ENCODE measurements at places on chromosomes 2 and 18. TPM values are rescaled to one million over a fixed set of nuclear protein-coding genes. Genes with fewer than 3 reads are reported as not detected.

GRCh38 chr2:235594041-235594440 is 100.2 kb downstream of the AGAP1 start:
- no peaks in the 10 kb centered on the region for H3K36me3 ChIP-seq
- H3K27me3 ChIP-seq: no peaks in the 10 kb centered on the region
- no peak overlapping the region for H3K4me3 ChIP-seq

COLEC12 gene
- total RNA-seq: 17.9 TPM

CRYGD gene
- not detected for total RNA-seq

GRCh38 chr2:58030771-58031170 is 15.8 kb upstream of the VRK2 start:
- no peak for DNase-seq
- H3K4me1 ChIP-seq: no peaks in the 10 kb centered on the region
- no peak overlapping the region for H3K4me3 ChIP-seq
- no peaks in the 10 kb centered on the region for H3K36me3 ChIP-seq
- H3K27me3 ChIP-seq: no peaks in the 10 kb centered on the region

GRCh38 chr2:105397953-105398335 is 907 bp downstream of the FHL2 start:
- peaks cover 57% of the 10 kb centered on the region for H3K4me1 ChIP-seq
- peak overlapping the region; percentile 91 for H3K27ac ChIP-seq

DNA sequence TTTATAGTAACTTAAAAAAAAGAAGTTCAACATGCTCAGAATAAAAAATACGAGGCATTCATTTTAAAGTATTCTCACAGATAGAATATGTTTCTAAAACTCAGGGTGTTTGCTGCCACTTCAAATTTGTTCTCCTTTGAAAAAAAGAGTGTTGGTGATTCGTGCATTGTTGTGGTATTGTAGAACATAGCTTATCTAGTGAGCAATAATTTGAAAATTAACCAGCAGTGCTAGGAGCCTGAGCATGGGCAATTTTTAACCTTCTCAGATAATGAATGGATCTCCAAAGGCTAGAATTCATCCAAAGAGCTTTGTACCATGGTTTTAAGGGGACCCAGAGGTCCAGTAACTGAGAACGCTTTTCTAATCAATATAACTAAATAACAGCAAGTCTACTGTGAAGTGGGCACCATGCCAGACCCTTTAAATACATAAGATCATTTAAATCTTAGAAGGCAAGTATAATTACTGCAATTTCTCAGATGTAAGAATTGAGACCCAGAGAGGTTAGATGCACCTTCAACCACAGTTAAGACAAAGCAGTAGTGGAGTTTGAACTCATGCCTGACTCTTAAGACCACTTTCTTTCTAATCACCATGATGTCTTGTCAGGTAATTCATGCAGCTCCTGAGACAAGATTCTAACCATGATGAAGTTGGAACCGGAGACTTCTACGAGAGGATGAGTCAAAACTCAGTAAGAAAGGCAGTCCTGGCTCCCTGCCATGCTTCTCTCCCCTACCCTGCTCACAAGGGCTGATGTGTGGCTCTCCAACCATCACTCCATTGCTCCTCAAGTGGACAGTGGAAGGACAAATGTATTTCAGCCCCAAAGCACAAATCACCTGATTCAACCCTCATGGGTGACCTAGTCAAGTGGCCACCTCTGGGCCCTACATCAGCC is 3.4 kb downstream of the CYRIA start:
- H3K4me1 ChIP-seq: peaks cover 87% of the 10 kb centered on the region
- no peak overlapping the region for H3K27ac ChIP-seq
- no peaks in the 10 kb centered on the region for H3K36me3 ChIP-seq
- H3K4me3 ChIP-seq: no peak overlapping the region
- DNase-seq: peak; percentile 80

DNA sequence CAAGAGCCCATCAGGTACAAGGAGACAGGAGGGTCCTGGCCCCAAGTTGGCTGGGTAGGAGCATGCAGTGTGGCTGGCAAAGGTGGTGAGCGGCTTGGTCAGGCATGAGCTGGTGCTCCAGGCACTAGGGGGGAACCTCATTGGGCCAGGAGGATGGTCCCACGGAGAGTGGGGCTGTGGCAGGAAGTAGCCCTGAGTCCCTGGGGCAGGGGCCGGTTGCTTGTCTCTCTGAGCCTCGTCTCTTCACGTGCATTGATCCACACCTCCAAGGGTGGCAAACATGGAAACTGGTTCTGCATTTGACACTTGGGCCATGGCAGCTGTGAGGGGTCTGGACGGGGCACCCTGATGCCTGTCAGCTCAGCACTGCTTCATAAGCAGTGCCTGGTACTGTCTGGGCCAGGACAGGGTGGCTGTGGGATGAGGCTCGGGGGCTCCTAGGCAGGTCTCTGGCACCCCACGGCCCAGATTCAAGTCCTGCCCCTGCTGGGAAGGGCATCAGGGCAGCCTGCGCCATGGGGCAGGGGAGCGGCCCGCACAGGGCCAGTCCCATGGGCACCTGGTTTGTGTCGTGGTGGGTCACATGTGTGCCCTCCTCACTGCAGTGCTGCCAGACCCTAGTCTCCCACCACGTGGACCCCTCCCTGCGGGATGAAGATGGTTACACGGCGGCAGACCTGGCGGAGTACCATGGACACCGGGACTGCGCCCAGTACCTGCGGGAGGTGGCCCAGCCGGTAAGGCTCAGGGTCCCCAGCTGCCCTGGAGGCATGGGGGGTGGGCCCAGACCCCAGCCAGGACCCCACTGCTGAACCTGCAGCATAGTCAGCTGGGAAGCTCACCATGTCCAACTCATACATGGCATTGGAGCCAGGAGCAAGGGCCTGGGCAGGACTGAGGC is 16.4 kb downstream of the ESPNL start:
- H3K27ac ChIP-seq: no peak overlapping the region
- H3K27me3 ChIP-seq: no peaks in the 10 kb centered on the region
- no peak overlapping the region for H3K4me3 ChIP-seq
- DNase-seq: no peak

DNA sequence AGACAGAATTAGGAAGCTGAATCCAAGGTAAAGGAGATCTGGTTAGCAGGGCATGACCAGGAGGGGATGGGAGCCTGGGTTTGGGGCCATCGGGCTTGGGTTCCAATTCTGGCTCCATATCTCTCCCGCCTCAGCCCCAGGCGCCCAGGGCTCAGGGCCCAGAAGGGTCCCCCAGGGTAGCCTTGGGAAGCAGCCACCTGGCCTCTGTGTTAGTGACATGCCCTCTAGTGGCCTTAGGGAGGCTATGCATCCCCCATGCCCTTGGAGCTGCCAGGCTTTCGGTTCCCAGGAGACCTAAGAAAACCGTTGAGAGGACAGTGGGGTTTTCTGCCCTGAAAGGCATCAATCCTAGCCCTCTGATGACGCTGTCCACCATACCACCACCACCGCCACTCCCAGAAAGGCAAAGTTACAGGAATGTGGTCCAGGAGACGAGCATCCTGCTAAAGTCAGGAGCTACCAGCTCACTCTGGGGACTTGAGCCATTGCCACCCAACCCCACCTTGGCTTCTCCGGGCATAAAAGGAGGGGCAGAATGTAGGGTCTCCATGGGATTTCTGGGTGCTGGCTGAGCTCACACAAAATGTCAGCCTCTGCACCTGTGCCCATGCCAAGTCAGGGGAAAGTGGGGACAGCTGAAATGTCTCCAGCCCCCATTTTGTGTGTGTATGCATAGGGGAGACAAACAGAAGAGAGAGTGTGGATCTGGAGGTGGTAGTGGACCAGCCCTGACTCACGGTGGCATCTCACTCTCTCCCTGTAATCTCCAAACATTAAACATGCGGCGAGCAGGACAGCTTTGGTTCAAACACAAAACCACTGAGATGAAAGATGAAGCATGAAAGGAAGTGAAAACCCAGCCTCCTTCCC is 56.5 kb downstream of the EMX1 start:
- no peaks in the 10 kb centered on the region for H3K27me3 ChIP-seq
- peaks cover 5% of the 10 kb centered on the region for H3K36me3 ChIP-seq
- DNase-seq: no peak
- no peak overlapping the region for H3K27ac ChIP-seq
- H3K4me3 ChIP-seq: no peak overlapping the region

DCDC2C gene
- not detected for total RNA-seq
